Breast epithelium (tissue), 4 donors: ENCODE measurements at places on chromosomes 11 and 22. TPM values are rescaled to one million over a fixed set of nuclear protein-coding genes. Genes with fewer than 3 reads are reported as not detected.

DNA sequence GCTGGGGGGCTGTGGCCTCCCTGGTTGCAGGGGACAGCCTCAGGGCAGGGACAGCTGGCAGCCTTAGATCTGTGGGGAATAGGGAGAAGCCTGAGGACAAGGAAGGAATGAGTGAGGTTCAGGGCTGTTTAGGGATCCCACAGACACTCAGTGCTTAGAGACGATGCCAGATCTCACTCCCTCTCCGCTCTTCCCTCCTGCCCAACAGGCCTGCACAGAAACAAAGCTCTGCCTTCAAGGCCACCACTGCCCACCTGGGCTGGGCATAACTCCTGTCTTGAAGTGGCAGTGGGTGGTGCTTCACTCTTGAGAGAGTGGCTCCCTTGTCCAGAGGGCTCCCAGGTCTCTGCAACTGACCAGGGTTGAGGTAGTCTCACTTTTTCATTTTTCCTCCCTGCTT is 13.1 kb upstream of the CENATAC start:
- DNase-seq: no peak

Gene DDT
- 136 TPM for total RNA-seq

DNA sequence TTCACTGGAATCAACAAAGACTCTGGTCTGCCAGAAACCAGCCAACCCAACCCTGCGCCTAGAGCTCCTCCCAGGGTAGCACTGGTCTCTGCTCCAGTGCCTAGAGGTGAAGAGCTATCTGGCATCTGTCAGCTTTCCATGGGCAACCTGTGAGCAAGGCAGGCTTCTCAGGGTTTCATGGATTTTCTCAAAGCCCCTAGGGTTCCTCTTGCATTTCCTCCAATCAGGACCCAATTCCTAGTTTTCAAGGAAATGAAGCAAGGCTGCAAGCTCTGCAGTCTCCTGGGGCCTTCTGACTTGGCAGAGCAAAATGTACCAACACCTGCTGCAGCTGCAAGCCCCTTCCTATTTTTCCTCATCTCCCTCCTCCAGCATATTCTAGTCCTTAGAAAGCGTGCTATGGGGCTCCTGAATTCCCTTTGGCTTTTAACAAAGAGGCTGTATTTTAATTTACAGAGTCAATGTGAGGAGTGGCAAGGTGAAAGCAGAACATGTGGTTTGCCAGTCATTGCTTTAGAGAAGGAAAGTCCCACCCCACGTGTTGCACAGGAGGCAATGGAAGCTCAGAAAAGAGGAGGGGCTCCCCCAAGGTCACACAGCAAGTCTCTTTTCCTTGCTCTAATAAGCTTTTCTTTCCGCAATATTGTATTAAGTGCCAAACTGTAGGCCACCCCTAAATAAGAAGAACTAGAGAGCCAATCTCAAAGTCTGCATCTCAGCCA is 33.0 kb upstream of the RIC3 start:
- no peak for DNase-seq

DNA sequence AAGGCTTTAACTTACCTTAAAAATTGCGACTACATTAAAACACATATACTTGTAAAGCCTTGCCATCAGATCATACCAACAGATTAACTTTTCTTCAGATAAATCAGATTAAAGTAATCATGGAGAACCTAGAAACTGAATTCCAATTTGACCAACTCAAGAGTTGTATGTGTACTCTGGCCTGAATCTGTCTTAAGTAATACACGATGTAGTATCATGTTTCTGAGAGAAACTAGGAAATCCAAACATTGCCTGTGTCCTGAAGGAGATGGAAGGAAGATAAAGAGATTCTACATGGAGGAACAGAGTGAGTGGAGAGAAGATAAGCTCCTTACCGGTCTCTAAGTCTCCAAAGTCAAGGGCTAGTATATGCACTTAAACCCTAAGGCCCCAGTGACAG is 162.1 kb downstream of the CADM1 start:
- no peak for DNase-seq

- no peak for DNase-seq
These were observed 11.2 kb downstream of the LARGE1 start for GRCh38 chr22:33909075-33909458.

- no peak for DNase-seq
These were observed 44.1 kb downstream of the RBFOX2 start for GRCh38 chr22:35984183-35985175.

Gene DKK3
- total RNA-seq: 18.2 TPM

- DNase-seq: no peak
These were observed 34.3 kb upstream of the MRPL17 start for GRCh38 chr11:6717426-6717825.

DNA sequence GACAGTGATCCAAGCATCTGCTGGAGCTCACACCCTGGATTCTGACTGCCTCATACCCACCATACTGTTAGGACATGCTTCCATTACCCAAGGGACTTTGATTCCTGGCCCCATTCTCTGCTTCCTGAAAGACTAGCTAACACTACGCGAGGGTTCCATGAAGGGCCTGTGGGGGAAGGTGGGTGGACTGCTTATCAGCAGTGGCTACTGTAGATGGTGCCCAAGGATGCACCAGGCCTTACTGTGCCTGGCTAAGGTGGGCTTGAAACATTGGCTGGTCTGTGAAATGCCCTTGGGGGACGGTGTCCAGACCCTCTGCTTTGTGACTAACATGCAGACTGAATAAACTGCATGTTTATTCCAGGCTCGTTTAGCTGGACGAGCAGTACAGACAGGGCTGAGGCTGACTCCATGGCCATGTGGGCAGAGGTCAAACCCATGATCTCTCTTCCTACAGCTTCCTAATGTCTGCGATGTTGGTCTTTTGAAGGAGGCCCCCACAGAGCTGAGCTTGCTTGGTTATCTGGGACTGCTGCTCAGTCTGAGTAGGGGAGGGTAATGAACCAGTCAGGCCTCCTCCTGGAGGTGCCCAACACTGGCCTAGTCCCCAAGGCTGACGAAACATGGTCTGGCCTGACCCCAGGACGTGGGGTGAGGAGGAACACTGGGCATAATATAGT is 48.3 kb upstream of the PHOX2A start:
- peak; percentile 13 for DNase-seq

GRCh38 chr22:43331069-43331451 is 12.1 kb downstream of the SCUBE1 start:
- DNase-seq: no peak

GRCh38 chr11:105003151-105003550 is 19.8 kb downstream of the CASP5 start:
- no peak for DNase-seq

Gene OR4P4
- total RNA-seq: not detected

Gene ISX
- total RNA-seq: under 0.01 TPM
